Left forelimb (tissue), 1 donor: ENCODE measurements at places on chromosomes 12 and 14.

GRCh38 chr12:99370421-99371138 is 277.0 kb upstream of the GARIN6 start:
- DNase-seq: no peak

GRCh38 chr12:34338751-34339150 is 316.5 kb downstream of the ALG10 start:
- DNase-seq: no peak

- DNase-seq: no peak
Measured at GRCh38 chr12:130559806-130560205, 156.3 kb downstream of the RIMBP2 start.

DNA sequence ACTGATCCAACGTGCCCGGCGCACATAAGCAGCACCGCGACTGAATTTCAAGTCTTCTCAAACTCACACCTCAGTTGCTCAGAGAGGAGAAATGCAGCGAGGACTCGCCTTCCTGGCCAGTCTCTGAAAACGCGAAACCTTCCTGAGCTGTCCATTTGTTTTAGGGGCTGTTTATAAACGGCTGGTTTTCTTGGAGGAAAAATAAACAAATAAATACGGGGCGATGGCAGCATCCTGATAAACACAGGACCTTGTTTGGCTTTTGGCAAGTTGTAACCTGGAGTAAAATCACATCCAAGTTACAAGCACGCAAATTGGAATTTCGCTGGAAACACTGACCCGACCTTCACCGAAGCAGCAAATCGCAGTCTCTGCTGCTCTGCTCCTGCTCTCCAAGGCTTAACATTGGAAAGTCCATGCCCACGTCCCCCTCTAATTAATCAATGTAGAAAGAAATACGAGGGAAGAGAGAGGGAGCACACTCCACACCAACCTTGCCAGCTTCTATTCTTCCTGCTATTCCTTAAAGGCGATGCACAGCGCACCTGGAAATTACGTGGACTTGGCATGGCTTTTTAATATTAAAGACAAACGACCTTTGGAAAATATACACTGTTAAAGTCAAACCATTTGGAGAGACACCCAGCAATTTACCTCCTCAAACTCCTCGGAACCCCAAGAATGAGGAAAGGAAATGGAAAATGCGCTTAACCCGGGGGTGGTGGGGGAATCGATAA is 248.8 kb downstream of the APAF1 start:
- no peak for DNase-seq

GRCh38 chr14:76115010-76115422 is 36.7 kb upstream of the GPATCH2L start:
- DNase-seq: no peak

DNA sequence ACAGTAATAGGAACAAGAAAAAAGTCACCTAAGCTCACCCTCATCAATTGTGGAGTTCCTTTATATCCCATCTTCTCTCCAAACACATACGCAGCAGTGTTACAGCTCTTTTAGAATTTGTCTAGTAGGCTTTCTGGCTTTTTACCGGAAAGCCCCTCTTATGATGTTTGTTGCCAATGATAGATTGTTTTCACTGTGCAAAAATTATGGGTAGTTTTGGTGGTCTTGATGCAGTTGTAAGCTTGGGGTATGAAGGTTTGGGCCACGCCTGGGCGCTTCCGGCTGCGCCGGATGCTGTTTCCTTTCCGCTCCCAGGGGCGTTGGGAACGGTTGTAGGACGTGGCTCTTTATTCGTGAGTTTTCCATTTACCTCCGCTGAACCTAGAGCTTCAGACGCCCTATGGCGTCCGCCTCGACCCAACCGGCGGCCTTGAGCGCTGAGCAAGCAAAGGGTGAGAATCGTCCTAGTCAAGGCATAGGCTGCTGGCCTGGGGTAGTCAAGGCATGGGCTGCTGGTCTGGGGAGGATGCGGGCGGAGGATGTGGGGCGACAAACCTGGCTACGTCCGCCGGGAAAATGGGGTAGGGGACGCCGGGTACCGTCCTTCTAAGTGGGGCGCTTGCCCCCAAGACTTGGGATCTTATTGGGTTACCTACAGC is at the start of the genes C12orf57 and RNU7-1:
C12orf57 (plus strand) TSS at position 301 of the 659 bp plus-strand sequence; CDS start at position 401, 100 bp downstream.
RNU7-1 (plus strand) TSS at position 95 of the 659 bp plus-strand sequence.
- DNase-seq: peak; percentile 89

GRCh38 chr12:96774496-96775256 is 132.4 kb upstream of the NEDD1 start:
- no peak for DNase-seq

GRCh38 chr14:104247336-104248202 is 109.2 kb downstream of the KIF26A start:
- peak; percentile 61 for DNase-seq

DNA sequence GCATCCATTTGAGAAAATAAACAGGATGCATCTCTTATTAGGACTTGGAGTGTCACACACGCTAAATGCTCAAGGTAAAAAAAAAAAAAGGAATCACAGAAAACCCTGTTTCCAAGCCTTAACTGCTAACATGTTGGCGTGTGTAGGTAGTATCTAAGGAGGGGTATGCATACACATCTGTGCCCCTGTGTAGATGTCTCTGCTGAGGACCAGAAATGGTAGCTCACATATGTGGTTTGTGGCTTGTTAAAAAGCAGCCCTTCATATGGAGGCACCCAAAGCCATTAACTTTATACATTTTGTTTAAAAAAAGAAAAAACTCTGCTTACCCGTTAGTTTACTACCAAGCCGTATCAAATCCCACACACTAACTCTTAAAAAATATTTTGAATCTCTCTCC is 314.1 kb downstream of the SNAPC1 start:
- no peak for DNase-seq

GRCh38 chr12:71556875-71557274 is 106.8 kb downstream of the ZFC3H1 start:
- DNase-seq: no peak

DNA sequence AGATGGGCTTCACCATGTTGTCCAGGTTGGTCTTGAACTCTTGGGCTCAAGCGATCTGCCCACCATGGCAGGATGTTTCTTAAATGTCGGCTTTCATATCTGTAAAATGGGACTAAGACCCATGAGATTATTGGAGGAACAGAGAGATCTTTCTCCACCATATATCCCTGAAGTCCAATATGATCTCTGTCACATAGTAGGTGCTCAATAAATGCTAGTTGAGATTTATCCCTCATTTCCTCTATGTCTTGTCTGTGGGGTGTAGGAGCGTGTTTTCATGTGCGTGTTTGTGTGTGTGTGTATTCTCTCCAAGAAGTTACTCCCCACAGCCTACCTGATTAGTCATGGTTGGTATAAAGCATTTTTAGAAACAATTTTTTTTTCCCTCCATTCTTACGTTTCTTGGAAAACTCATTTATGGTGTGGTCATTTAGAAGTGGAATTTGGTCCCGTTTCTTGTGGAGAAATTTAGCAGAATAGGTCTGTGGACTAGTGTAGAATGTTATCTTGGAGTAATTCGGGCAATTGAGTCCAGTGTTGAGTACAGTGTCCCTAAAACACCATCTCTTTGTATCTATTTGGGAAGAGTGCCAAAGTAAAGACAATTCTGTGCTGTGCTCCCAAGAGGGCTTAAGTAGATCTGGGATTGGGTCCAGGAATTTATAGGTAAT is 4.3 kb downstream of the STRAP start:
- no peak for DNase-seq

DNA sequence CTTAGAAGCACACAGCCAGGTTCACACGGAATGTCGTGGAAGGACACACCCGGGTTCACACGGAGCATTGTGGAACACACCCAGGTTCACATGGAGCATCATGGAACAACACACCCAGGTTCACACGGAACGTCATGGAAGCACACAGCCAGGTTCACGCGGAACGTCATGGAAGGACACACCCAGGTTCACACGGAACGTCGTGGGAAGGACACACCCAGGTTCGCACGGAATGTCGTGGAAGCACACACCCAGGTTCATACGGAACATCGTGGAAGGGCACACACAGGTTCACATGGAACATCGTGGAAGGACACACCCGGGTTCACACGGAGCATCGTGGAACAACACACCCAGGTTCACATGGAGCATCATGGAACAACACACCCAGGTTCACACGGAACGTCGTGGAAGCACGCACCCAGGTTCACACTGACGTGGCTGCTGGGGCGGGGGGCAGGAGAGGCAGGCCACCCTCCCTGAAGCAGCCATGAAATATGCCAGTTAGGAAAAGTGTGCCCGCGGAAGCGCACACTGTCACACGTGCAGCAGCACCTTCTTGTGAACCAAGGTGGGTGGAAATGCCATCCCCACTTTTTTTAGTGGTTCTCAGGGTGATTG is 86.4 kb downstream of the EP400 start:
- DNase-seq: no peak

DNA sequence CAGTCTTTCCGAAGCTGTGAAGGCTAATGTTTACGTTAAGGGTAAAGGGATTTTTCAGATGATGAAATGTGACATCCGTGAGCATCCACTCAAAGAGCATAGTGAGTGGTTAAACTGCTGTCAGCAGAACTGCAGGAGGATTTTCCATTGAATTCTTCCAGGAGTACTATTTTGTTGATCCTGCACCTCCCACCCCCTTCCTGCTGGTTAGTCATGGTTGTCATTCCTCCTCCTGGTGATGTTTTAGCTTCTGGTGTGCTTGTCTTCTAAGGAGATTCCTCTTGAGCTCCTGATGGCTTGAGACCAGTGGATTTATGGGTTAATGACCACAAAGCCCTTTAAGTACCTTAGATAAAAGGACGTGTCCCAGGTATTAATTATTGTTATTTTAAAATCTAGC is 2.4 kb upstream of the GPRC5D start:
- DNase-seq: no peak

- DNase-seq: no peak
Measured at GRCh38 chr12:78004249-78005093, 173.8 kb downstream of the NAV3 start.

GRCh38 chr12:118358612-118359540 is 13.8 kb downstream of the TAOK3 start:
- DNase-seq: no peak

DNA sequence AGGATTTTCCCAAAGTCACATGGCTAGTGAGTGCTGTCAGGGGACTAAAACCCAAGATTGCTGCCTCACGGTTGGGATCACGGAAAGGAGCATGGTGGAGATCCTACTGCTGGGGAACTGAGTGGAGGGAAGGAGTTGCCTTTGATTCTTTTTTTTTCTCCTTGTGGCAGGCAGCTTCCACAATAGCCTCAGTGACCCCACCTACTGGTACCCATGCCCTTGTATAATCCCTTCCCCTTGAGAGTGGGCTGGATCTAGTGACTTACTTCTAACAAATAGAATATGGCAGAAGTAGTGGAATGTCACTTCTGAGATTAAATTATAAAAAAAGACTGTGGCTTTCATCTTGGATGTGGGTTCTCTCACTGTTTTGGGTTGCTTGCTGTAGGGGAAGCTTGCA is 135.7 kb downstream of the DICER1 start:
- no peak for DNase-seq

DNA sequence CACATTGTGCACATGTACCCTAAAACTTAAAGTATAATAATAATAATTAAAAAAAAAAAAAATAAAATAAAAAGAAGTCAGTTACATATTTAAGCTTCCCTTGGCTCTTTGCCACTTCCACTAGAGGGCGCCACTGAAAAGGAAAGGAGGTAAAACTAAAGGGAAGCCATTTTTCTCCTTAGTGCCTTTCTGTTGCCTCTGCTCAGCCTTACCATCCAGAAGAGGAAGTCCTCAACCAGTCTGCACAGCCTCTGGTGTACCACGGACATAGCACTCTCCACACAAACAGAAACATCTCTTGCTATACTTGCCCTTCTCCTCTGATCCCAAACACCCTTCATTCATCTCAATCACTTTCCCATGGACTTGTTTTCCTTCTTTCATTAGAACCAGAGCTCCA is 169.0 kb upstream of the EEA1 start:
- DNase-seq: no peak

- DNase-seq: no peak
Measured at GRCh38 chr12:97316321-97316720, 146.3 kb upstream of the RMST start.

DNA sequence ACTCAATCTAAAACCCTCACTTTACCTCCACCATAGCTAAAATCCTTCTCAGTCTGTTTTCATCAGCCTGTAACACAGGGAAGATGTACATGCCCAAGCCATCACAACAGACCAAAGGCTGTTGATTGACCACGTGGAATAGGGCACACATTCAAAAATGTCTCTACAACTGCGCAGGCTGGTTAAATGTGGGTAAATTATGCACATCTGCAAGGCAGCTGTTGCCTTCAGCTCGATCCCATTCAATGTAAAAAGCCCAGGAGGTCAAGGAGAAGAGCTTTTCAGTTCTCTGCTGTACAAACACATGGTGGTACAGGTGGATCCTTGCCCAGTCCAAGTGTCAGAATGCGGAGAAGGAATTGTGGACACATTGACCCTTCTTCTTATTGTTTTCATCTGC is 354.0 kb downstream of the FLRT2 start:
- no peak for DNase-seq

- no peak for DNase-seq
Measured at GRCh38 chr14:73968885-73969284, 18.8 kb downstream of the COQ6 start.

- DNase-seq: no peak
Measured at GRCh38 chr14:55388160-55388559, 23.5 kb downstream of the ATG14 start.

- DNase-seq: no peak
Measured at GRCh38 chr12:116529048-116529447, 30.1 kb upstream of the MAP1LC3B2 start.

DNA sequence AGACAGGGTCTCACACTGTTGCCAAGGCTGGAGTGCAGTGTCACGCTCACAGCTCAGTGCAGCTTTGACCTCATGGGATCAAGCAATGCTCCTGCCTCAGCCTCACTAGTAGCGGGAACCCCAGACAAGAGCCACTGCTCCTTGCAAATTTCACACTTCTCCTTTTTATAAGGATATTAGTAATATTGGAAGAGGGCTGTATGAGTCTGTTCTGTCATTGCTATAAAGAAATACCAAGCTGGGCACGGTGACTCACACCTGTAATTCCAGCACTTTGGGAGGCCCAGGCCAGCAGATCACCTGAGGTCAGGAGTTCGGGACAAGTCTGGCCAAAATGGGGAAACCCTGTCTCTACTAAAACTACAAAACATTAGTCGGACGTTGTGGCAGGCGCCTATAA is 12.9 kb upstream of the ORAI1 start:
- DNase-seq: no peak

DNA sequence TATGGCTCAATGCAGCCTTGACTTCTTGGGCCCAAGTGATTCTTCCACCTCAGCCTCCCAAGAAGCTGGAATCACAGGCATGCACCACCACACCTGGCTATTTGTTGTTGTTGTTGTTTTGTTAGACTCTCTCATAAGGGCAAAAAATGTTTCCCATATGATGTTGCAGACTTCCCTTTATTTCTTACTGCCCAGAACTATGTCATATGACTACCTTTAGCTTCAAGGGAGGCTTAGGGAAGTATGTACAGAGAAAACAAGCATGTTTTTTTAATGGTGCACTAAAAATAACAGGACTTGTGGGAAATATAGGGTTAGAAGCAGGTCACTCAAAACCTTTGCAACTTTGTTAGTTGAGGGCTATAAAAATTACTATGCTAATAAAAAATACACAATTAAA is 4.3 kb upstream of the GPR19 start:
- DNase-seq: no peak

- no peak for DNase-seq
Measured at GRCh38 chr14:99381688-99382060, 99.0 kb downstream of the SETD3 start.

GRCh38 chr14:104678901-104679705 is 10.3 kb upstream of the INF2 start:
- no peak for DNase-seq

GRCh38 chr12:22539055-22539454 is 5.3 kb downstream of the C2CD5 start:
- no peak for DNase-seq
